ENCODE measurements at places on chromosomes 11 and 22. TPM values are rescaled to one million over a fixed set of nuclear protein-coding genes. Genes with fewer than 3 reads are reported as not detected.

Gene FGF3
- not detected for total RNA-seq

Gene CRYBB2
- not detected for total RNA-seq

Gene TSGA10IP
- not detected for total RNA-seq

Gene TSPAN32
- total RNA-seq: not detected

Gene SMIM38
- not detected for total RNA-seq

Gene MMP26
- total RNA-seq: not detected

Gene MS4A6A
- total RNA-seq: not detected

Gene TNRC6B
- 8.5 TPM for total RNA-seq

Gene TBX10
- total RNA-seq: not detected

Gene OR2D2
- not detected for total RNA-seq

Gene OR5T1
- not detected for total RNA-seq

Gene PNPLA3
- 4.2 TPM for total RNA-seq

Gene MRPL21
- total RNA-seq: 100 TPM

Gene ADAMTS15
- 0.86 TPM for total RNA-seq
